ENCODE measurements at places on chromosomes 7 and 10. TPM values are rescaled to one million over a fixed set of nuclear protein-coding genes. Genes with fewer than 3 reads are reported as not detected.

Gene ATAD1
- total RNA-seq: 43.6 TPM

Gene SLC26A5
- total RNA-seq: not detected

Gene GPR22
- not detected for total RNA-seq

Gene INHBA
- total RNA-seq: 0.55 TPM

Gene NRP1
- 95.2 TPM for total RNA-seq

Gene AQP1
- total RNA-seq: 0.52 TPM

Data from A549 treated with Hydrocortisone at 1 μM for 4 hours (cell line).